KG1 (cell line): ENCODE measurements at places on chromosomes 13 and 19.

DNA sequence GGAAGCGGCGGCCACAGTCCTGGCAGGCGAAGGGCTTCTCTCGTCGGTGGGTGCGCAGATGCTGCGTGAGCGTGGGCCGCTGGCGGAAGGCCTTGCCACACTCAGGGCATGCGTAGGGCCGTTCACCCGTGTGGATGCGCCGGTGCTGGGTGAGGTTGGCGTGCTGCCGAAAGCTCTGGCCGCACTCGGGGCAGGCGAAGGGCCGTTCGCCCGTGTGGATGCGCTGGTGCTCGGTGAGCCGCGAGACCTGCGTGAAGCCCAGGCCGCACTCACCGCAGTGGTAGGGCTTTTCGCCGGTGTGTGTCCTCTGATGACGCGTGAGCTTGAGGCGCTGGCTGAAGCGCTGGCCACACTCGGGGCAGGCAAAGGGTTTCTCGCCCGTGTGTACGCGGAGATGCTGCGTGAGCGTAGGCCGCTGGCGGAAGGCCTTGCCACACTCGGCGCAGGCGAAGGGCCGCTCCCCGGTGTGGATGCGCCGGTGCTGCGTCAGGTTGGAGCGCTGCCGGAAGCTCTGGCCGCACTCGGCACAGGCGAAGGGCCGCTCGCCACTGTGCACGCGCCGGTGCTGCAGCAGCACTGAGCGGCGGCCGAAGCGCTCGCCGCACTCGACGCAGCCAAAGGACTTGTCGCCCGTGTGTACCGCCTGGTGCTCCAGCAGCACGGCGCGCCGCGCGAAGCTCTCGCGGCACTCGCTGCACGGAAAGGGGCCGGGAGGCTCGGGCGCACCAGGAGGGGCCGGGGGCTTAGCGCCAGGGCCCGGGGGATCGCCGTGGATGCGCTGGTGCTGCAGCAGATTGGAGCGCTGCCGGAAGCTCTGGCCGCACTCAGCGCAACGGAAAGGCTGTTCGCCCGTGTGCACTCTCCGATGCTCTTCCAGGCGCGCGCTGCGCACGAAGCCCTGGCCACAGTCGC lies 4.0 kb upstream of the UBE2M start:
- no peak for DNase-seq

- no peak for DNase-seq
These were observed 37.6 kb downstream of the POLR1D start for GRCh38 chr13:27659145-27659865.

DNA sequence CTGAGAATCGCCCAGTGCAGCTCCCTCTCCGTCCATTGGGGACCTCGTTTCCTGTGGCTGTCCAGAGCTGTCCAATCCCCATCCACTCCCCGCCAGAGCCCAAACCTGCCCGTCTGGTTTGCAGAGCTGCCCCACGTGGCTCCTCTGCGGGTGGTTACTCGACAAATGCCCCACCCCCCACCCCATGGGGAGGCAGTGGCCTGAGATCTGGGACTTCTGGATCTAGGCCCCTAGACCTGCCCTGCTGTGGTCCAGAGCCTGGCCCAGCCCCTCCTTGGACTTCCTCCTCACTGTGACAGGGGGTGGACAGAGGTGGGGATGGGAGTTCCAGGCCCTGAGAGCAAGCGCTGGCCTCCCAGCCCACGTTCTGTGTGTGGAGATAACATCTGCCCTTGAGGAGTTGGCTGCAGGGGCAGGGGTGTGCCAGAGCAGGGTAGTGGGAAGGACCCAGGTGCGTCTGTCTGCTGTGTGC lies 29.1 kb downstream of the PAK4 start:
- DNase-seq: no peak

- no peak for DNase-seq
These were observed 88.7 kb upstream of the PCDH9 start for GRCh38 chr13:67318860-67319259.

GRCh38 chr19:35029737-35030256 lies 473 bp upstream of the SCN1B start:
- DNase-seq: no peak

DNA sequence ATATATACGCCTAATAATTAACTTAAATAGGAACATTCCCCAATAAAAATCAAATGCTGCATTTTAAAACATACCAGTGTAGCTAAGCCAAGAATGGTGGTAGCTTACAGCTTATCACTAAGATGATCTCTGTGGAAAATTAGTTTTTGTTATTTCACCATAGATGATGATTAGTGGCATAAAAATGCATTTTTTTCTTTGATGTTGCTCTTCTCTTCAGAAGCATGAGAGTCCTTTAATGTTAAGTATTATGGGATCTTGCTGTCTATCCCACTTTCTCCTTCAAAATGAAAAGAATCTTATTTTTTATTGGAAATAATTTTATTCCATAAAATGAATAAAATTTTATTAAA lies 731.0 kb downstream of the SLITRK1 start:
- no peak for DNase-seq

DNA sequence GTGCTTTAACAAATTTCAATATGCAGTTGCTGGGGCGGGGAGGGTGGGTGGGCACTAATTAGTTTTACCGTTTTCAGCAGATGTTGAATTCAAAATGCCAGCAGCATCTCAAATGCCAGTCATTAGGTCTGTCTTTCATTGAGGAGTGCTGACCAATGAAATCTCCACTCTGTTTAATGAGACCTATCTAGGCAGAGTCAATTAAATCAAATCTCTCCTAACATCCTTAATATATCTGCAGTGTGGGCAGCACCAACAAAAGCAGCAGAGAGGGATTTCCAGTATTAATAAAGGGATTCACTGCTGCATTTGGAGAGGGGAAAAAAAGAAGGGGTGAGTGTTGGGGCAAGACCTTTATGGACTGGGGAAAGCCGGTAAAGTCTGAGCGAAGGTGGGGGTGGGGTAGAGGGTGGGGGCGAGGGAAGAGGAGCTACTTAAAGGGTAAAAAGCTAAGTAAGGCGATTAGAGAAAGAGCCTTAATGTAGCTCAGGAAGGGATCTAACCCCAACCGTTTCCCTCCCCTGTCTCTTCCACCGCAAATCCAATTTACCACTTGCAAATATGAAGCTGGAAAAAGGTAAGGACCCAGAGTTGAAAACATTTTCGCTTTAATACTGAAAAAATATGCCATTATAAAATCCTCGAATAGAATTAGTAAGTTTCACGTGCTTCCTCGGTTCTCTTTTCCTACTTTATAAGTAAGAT lies 4.5 kb downstream of the SLITRK1 start:
- no peak for DNase-seq

GRCh38 chr13:46320821-46321220 lies 66.2 kb downstream of the RUBCNL start:
- no peak for DNase-seq

DNA sequence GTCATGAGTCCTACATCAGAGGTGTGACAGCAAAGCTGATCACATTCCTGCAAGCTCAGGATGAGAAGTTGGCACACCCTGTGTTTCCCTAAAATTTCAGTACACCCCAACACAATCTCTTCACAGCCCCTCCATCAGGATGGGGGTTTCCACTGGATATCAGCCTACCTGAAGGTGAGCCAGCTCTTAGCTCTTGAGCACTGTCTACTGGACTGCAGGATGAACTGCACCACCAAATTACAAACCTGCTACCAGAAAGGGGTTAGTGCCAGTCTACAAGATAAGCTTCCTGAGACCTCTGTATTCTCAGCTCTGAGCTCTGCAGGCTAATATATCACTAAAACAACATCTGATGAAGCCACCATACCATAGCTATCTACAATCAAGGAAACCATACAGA lies 1616.2 kb upstream of the SPRY2 start:
- no peak for DNase-seq

DNA sequence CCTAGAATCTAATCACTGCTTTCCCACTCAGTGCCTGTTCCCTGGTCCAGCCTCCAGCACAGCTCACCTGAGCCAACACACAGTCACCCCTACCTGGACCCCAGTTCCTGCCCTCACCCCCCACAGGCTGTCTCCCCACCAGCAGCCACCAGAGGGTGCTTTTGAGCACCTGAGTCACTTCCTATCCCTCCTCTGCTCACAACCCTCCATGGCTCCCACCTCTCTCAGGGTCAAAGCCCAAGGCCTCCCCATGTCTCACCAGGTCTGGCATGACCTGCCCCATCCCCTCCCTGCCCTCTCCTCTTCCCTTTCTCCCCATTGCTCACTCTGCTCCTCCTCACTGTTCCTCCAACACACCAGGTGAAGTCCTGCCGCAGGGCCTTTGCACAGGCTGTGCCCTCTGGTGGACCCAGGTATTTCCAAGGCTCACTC lies 7.1 kb upstream of the DPP9 start:
- no peak for DNase-seq

DNA sequence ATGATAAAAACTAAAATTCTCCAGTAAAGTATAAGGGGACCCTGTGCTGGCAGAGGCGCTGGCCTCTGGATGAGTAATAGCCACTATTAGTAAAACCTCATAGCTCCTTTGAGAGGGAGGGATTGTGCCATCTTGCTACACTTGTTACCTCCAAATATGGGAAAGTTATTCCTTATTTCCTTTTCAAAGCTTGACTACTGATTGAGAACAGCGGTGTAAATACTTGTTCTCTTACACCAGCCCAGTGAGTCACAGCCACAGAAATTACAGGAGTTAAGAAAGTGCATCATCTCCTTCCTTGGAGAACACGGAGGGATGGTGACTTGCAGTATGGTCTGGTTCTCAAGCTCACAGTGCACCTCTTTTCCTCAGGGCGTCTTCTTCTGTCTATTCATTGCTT lies 379.0 kb downstream of the EFNB2 start:
- DNase-seq: no peak

- DNase-seq: no peak
These were observed 32.2 kb upstream of the TM9SF2 start for GRCh38 chr13:99469041-99469440.

- DNase-seq: no peak
These were observed 20.5 kb downstream of the EDNRB start for GRCh38 chr13:77898097-77898496.

DNA sequence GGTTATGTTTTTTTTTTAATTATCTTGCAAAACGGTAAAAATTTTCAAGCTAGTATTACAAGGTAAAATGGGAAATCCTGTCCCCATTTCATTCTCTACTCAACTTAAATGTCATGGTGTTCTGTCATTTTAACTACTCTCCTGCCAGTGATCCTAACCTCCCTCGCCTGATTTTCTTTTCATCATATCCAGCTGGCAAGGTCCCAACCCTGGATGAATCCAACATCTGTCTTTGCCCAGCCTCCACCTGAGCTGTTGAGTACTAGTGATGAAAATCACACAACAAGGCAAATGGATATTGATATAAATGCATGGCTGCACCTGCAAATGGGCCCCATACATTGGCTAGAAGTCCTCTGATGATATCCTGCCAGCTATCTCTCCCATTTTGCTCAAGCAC lies 6.9 kb upstream of the CDK8 start:
- DNase-seq: no peak

- no peak for DNase-seq
These were observed 50.9 kb downstream of the CCDC70 start for GRCh38 chr13:51912511-51913225.

- no peak for DNase-seq
These were observed 222.4 kb upstream of the PCDH17 start for GRCh38 chr13:57409121-57409520.

DNA sequence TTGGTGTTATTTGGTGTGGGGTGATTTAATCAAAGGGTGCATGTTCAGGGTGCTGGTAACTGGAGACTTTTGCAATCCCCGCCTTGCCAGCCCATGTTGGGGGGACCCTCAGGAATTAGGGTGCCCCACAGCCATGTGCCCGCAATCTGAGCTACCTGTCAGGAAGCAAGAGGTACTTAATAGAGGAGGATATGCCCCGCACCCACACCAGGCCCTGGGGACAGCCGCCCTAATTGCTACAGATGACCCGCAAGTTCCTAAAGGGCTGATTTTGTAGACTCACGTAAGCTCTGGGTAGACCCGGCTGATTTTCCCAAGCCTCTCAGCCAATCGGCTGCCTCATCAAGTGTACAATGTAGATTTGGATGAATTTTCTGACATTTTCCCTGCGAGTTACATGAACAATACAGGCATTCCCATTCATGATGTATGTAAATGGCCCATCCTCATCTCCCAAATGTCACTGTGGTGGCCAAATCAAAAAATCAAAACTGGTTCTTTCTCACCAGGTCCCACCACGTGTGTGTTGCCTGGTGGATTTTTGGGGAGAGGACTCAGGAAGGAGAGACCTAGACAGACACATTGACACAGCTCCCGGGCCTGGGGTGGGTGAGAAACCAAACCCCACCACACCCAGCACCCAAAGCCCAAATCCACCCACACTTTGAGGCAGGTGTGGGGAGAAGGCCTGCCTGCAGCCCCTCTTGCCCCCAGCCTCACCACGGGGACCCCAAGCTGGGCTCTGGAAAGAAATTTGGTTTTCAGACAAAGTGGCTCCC lies 119.2 kb upstream of the SPACA7 start:
- DNase-seq: no peak

DNA sequence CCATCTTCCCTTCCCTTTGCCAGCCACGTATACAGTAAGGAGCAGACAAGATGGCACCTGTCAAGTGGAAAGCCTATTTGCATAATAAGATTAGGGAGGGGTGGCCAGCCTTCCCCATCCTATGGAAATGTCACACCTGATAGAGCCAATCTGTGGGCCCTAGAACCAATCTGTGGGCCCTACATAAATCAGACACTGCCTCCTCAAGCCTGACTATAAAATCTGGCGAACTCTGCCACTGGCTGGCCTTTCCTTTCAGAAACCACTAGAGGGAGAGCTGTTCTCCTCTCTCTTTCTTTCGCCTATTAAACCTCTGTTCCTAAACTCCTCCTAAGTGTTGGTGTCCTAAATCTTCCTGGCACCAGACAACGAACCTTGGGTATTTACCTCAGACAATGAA lies 231.5 kb upstream of the KLHL1 start:
- no peak for DNase-seq
